ENCODE measurements at places on chromosomes 7 and 10. TPM values are rescaled to one million over a fixed set of nuclear protein-coding genes. Genes with fewer than 3 reads are reported as not detected.

DNA sequence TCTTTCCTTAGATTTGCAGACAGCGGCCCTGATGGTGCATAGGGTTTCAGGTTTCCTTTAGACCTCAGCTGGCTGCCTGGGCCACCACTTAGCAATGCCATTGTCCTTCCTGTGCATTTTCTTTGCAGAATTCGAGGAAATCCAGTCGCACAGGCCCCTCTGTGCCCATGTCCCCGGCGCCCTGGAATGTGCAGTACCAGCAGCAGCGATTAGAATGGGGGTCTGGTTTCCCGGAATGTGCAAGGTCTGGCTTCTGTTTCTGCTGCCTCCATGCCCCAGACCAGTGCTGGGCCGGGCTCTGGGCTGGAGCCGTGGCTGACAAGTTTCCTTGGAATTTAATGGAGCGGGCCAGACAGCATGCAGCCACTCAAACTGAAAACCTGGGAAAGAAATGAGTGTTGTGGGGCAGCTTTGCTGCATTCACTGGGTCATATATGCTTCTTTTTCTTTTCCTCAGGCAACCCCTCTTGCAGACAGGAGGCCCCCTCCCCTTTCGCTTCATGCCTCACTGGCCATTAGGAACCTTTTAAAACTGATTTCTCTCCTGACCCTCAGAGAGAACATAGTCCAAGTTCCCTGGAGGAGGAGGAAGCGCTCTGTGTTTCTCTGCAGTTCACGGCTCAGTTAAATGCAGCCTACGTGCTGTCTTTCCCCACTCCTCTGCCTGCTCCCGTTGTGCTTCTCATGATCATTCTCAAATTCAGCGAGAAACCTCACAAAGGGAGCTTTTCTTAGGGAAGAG, 14.4 kb downstream of the HTRA1 start:
- H3K27me3 ChIP-seq = no peaks in the 10 kb centered on the region
- H3K4me1 ChIP-seq = no peaks in the 10 kb centered on the region
- no peak overlapping the region for H3K4me3 ChIP-seq
- no peak for DNase-seq
- no peaks in the 10 kb centered on the region for H3K36me3 ChIP-seq
- no peak overlapping the region for H3K27ac ChIP-seq

DNA sequence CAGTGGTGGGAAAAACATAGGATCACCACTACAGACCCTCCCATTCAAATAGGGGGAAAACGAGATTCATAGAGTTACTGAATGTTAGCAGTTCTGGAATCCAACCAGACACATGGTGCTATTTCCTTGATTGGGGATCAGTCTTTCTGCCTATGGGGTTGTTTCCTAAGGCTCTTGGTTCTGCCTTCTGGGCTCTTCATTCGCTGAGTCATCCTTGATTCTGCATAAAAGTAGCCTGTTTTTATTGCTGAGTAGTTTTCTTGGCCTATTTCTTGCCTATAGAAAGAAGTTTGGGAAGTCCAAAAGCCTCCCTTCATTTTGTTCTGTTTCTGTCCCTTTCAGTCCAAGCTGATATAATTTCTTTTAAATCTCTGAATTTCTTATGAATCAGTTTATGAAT, 99.3 kb upstream of the OIT3 start:
- H3K27ac ChIP-seq = no peak overlapping the region
- no peaks in the 10 kb centered on the region for H3K36me3 ChIP-seq
- no peaks in the 10 kb centered on the region for H3K27me3 ChIP-seq
- no peak overlapping the region for H3K4me3 ChIP-seq
- DNase-seq = no peak
- H3K4me1 ChIP-seq = peaks cover 5% of the 10 kb centered on the region

GRCh38 chr10:120517196-120517595, 60.2 kb downstream of the PLPP4 start:
- no peak overlapping the region for H3K4me3 ChIP-seq
- no peaks in the 10 kb centered on the region for H3K4me1 ChIP-seq
- H3K27me3 ChIP-seq = no peaks in the 10 kb centered on the region
- H3K27ac ChIP-seq = no peak overlapping the region
- H3K36me3 ChIP-seq = no peaks in the 10 kb centered on the region
- DNase-seq = no peak

DNA sequence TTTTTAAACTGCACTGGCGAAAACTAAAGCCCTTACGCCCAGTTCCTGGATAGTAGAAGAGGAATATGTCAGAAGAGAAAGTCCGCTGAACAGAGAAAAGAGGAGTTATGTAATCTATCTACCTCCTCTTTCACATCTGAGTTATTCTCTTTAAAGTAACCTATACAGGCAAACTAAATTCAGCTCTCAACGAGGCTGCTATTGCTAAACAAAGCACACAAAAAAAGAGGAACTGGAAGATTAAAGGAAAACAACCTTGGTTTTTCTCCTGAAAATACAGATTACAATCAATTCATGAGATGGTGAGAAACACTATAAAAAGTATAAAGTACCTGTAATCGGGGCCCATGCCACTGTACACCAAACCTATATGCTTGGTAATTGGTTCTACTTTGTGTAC, 5.8 kb downstream of the PSMA2 start:
- no peak overlapping the region for H3K27ac ChIP-seq
- no peak for DNase-seq
- H3K4me1 ChIP-seq = peaks cover 36% of the 10 kb centered on the region
- no peaks in the 10 kb centered on the region for H3K27me3 ChIP-seq

DNA sequence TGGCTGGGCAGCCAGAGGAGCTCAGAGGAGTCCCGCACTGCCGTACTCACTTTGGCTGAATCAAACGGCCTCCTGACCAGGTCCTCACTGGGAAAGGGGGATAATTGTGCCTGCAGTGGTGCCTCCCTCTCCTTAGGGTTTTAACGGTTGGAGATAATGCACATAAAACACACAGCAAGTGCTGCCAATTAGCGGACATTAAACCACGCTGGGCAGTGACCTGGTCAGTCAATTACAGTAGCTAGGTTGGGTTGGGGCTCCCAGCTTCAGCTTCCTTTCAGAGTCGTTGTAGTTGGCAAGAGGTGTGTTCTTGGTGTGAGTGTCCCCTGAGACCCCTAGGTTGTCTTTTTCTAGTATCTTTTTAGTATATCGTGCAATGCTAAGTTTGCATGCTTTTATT, 146.6 kb downstream of the C10orf105 start:
- no peaks in the 10 kb centered on the region for H3K36me3 ChIP-seq
- no peaks in the 10 kb centered on the region for H3K4me1 ChIP-seq
- H3K27me3 ChIP-seq = no peaks in the 10 kb centered on the region
- H3K4me3 ChIP-seq = no peak overlapping the region
- H3K27ac ChIP-seq = no peak overlapping the region
- no peak for DNase-seq

GRCh38 chr7:130297628-130298543, 4.9 kb downstream of the CPA4 start:
- H3K27me3 ChIP-seq = no peaks in the 10 kb centered on the region
- DNase-seq = no peak
- no peak overlapping the region for H3K27ac ChIP-seq
- H3K36me3 ChIP-seq = no peaks in the 10 kb centered on the region
- no peak overlapping the region for H3K4me3 ChIP-seq

GRCh38 chr10:29914986-29915785, 144.2 kb downstream of the JCAD start:
- DNase-seq = no peak
- H3K4me3 ChIP-seq = no peak overlapping the region
- H3K27ac ChIP-seq = no peak overlapping the region
- H3K27me3 ChIP-seq = no peaks in the 10 kb centered on the region
- no peaks in the 10 kb centered on the region for H3K4me1 ChIP-seq

The DKK1 gene
- not detected for total RNA-seq

DNA sequence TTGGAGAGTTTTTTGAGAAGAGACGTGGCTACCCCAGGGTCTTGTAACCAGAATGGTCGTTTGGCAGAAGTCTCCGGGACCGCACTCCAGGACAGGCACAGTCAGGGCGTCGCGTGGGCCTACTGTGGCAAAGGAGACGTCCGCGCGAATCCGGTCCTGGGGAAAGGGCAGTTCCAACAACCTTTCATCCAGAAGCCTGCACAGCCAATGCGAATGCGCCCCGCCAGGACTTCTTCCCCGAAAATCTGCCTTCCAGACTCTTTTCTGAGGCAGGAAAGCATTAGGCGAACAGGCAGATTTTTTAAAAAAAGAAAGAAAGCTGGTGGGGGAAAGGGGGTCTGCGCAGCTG, 2.0 kb downstream of the HPSE2 start:
- H3K27ac ChIP-seq = no peak overlapping the region
- H3K27me3 ChIP-seq = peaks cover 31% of the 10 kb centered on the region
- H3K4me1 ChIP-seq = peaks cover 25% of the 10 kb centered on the region
- no peak for DNase-seq
- H3K4me3 ChIP-seq = no peak overlapping the region
